GM12864 (cell line): ENCODE measurements at places on chromosomes 4 and X.

- no peak for DNase-seq
Measured at GRCh38 chr4:825971-826330, at the start of gene CPLX1. Gene CPLX1, minus strand, starts transcription at chr4:826129. Its CDS starts 1,607 bp downstream, at chr4:824522.

DNA sequence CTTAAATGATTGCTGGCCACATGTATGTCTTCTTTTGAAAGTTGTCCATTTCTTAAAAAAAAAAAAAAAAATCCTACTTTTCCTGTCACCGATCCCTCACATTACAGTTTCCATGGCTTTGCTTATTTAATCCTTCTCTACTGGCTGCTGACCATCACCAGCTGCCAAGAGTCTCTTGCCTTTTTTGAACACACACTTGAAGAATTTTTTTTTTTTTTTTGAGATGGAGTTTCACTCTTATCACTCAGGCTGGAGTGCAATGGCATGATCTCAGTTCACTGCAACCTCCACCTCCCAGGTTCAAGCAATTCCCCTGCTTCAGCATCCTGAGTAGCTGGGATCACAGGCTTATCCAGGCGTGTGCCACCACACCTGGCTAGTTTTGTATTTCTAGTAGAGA, 134.0 kb downstream of the ANXA5 start:
- DNase-seq, result no peak

- no peak for DNase-seq
Measured at GRCh38 chrX:3134316-3134945, 93.2 kb downstream of the ARSF start.

GRCh38 chr4:180098586-180098985, 2144.6 kb upstream of the TENM3 start:
- DNase-seq, result no peak

DNA sequence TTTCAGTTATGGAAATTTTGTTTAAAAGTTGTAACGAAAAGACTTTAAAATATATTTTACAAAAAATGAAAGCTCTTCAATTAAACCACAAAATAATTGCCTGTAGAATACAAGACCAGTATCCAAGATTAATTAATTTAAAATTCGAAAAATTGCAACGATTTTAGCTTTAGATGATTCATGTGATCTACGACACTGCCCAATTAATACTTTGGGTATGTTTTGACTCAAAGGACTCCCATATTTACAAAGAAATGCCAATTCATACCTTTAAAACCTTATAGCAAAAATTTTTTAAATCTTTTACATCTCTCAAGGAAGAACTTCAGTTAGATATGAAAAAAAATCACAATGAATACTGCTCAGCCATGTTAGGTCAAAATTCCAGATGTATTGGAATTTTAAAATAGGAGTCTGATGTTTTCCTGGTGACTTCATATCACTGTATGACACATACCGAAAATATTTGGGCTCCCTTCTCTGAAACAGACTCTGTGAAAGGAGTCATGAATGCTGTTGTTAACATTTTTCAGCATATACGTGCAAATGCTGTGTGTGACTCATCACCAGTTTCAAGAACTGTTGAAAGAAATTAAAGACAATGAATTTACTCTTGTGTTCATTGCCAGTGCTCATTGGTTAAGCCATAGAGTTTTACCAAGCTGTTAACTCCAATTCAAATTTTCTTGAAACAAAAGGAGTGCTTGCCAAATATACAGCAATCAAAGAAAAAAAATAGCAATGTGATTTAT, 13.8 kb upstream of the SMS start:
- no peak for DNase-seq

- DNase-seq, result no peak
Measured at GRCh38 chr4:102454268-102454667, 46.9 kb upstream of the NFKB1 start.

DNA sequence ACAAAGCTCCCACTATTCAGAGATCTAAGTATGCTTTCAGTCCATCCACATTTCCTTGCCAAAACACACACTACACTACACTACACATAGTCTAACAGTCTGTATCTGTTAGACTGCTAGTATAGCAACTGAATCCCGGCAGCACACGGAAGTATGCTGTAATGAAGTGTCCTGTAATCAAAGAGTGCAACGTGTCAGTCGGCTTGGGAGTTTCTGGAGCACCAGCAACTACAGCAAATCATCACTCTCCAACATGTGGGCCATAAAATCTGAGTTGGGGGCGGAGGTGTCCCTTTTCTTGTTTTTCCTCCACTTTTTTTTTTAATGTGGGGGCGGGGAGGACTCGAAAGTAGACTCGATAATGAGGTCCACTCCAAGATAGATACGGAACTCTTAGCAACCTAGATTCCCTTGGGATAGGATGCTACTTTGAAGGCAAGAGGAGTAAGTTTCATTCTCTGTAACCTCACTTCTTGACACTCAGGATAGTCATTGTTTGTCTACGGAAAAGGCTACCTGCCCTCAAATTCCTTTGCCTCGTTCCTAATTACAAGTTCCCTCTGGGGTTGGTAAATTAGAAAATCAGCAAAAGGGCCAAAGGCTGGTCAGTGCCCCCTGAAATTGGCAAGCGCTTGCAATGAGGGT, 722 bp downstream of the SLC10A7 start:
- DNase-seq, result peak; percentile 53

- no peak for DNase-seq
Measured at GRCh38 chr4:184408684-184409081, 65.7 kb downstream of the IRF2 start.
